ENCODE measurements at places on chromosomes 2 and 18. TPM values are rescaled to one million over a fixed set of nuclear protein-coding genes. Genes with fewer than 3 reads are reported as not detected.

GRCh38 chr18:6781142-6781714, 51.7 kb downstream of the ARHGAP28 start:
- DNase-seq, result no peak

Gene FBXO11
- total RNA-seq, result 96.2 TPM

Gene SP5
- not detected for total RNA-seq

Gene SLC4A5
- total RNA-seq, result 0.45 TPM

GRCh38 chr2:173264603-173265366, 89.9 kb upstream of the CDCA7 start:
- no peak for DNase-seq

Gene ZNF385B
- 4.8 TPM for total RNA-seq

- DNase-seq, result no peak
Observed at GRCh38 chr18:12092398-12093229, 1.0 kb upstream of the ANKRD62 start.

Gene SKOR2
- not detected for total RNA-seq

Gene UGT1A3
- total RNA-seq, result not detected

- DNase-seq, result peak; percentile 41
Observed at GRCh38 chr18:59279193-59279592, 5.9 kb upstream of the RAX start.
